Hematopoietic multipotent progenitor cell treated with erythropoietin and hydrocortisone succinate and interleukin-3 and kit ligand, for 4 days (in vitro differentiated cells): ENCODE measurements at places on chromosomes 3 and 15.

DNA sequence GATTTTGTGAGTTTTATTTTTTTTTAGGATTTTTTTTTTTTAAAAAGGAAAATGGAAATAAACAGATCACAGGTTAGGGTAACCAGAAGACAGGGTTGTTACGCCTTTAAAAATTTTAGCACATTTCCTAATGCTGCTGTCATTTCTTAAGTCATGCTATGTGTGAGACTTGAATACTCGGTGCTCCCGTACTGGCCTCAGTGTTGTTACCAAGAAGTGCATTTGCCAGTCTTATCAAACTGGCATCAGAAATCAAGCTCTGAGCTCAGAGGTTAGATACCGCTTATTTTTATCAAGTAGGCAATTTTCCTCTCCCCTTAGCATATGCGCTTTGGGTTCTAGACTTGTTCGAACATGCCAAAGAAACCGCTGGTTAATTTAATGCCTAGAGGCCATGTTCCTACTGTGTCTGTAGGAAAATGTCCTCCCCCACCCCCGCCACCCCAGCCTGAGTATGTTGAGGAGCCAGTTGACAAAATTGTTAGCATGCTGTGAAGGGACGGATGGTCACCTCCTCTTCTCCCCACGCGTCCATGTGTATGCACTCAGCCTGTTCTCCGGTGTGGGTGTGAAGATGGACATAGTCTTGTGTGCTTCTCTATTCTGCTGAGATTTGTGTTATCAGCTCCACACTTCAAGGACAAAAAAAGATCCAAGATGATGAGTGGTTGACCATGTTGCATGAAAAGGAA lies 88.9 kb downstream of the ITPR1 start:
- peak; percentile 67 for DNase-seq

GRCh38 chr15:74350295-74351275 lies 16.9 kb downstream of the CYP11A1 start:
- DNase-seq, result no peak

DNA sequence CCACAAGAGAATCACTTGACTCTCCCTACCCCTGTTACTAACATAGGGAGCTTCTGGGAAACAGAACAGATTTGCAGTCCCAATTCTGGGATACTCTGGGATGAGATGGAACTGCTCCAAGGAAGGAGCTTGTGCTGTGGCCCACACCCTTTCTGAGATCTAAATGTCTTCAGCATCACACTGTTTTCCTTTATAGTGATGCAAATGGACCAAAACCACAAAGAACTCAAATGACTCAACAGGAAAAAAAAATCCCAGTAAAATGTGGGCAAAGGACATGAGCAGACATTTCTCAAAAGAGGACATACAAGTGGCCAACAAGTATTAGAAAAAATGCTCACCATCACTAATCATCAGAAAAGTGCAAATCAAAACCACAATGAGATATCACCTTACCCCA lies 155.6 kb downstream of the NECTIN3 start:
- DNase-seq, result no peak

DNA sequence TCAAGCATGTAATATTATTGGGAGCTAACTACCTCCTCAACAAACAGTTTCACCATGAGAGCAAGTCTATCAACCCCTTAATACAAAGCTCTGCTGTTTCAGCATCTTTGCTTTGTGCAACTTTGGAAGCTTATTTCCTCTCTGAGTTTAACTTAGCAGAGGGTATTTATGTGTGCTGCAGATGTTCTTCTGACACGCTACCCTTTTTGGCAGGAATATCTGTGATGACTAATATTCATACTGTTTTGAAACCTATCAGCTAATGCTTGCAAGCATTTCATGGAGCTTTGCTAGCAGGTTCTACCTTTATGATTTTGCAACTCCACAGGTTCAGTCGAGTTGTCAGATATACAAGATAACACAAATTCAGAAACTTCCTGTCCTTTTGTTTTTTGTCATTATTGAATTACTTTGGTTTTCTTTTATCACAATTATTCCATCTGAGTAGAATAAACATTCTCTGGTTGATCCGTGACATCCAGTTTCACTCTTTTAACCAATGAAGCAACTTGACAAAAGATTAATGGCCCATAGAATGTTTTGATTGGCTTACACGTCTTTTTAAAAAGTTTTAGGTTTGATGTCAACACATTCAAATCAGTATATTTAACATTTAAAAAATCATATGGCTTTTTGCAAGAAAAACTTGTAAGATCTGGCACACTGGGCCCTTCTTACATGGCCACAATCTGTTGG lies 1.7 kb upstream of the SLC9A9 start:
- DNase-seq, result no peak

DNA sequence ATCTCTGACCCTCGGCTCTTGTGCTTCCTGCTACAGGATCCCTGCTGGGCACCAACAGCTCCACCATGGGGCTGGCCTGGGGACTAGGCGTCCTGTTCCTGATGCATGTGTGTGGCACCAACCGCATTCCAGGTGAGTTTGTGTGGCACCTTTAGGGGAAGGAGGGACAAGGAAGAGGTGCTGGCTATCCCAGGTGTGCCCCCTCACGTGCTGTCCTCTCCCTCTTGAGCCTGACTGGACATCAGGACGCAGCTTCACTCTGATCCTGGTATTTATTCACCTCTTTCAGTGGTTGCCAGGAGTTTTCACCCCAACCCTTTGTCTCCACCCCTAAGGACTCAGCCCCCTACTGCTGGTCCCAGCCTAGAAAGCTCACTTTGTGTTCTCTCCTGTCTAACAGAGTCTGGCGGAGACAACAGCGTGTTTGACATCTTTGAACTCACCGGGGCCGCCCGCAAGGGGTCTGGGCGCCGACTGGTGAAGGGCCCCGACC lies 960 bp downstream of the THBS1 start:
- DNase-seq, result peak; percentile 59

DNA sequence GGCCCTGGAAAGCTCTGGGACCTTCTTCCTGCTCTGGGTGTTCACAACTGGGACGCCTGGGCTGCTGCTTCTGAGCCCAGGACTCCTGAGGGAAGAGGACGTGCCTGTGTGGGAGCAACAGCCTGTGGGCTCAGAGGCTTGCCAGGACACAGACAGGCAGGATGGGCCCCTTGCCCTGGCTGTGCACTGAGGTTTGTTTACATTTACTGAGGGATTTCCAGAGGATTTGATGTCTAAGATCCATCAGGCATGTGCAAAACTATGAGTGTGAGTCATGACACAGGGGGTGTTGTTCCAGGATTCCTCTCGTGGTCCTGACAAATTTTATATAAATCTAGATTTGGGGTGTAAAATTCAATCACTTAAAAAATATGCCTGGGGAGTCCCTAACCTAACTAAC lies 10.6 kb downstream of the CCR9 start:
- no peak for DNase-seq

DNA sequence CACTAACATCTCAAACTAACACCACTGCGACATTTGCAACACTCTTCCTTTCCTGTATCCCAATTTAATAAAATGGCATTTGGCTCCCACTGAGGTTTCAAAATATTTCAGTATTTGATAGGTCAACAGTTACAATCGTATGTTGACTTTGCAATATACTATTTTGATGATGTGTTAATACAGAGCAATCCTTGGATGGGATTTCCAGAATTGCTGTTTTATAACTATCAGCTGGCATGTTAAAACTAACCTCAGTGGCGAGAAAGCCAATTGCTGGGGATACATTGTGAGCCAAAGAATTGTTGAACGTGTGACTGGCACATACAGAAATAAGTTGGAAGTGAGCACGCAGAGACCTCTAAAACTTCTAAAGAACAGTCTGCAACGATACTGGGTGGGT lies 226.1 kb upstream of the LYSMD4 start:
- DNase-seq, result no peak

- no peak for DNase-seq
Observed at GRCh38 chr3:111700054-111700453, 104.9 kb upstream of the ZBED2 start.

- no peak for DNase-seq
Observed at GRCh38 chr3:140731440-140732119, 53.7 kb downstream of the TRIM42 start.
